ENCODE measurements at places on chromosomes 7 and 10.

DNA sequence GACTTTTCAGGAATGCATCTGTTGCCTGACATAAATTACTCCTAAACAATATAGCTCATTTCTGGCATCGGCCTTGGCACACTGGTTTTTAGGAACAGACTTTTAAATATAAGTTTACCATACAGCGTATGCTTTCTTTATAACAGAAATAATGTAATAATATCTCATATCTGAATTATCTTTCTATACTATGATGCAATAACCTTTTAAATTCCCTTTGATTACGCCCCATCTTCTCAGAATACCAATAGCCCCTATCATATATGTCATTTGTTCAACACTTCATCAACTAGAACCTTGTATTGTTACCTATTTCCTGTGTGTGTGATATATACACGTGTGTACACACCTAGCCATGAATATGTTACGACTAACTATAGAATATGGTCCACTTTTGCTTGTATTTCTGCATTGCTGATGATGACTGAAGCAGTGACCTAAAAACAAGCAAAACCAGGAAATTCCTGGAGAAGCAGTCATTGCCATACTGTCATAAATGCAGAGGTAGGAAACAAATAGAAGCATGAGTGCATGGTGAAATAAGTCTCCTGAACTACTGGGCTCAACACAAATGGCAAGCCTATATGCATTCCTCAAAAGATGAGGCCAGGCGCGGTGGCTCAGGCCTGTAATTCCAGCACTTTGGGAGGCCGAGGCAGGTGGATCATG lies 618.4 kb upstream of the NRP1 start:
- DNase-seq, result peak; percentile 34

GRCh38 chr10:43595739-43596298 lies 10.4 kb upstream of the ZNF485 start:
- no peak for DNase-seq

DNA sequence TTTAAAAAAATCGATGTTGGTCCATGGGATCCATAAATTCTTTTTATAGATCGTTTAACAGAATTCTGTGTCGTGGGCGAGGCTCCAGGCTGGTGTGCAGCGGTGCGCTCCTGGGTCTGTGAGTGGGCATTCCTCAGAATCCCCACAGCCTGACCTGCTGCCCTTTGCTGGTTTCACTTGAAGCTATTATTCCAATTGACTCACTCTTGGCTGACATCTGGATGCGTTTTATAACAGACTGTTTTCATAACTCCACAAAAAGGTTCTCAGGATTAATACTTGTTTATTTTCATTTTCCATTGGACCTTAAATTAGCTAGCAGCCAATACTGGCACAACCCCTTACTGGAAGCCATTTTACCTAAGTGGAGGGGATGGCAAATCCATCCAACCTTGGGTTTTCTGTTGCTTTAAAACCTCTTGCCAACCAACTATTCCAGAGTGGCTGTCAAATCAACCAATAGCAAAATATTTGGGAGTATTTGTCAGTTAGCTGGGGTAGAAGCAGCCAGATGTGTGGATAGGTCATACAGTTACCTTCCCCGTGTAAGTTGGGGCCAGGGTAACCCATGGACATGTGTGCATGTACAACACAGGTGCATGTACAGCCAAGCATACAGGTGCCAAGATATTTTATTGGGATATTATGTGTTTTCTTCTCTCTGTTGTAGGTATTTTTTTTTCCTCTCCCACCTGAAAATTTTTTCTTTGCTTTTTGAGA lies 160.7 kb upstream of the ZNF32 start:
- peak; percentile 95 for DNase-seq

GRCh38 chr10:104284846-104285245 lies 15.9 kb downstream of the GSTO2 start:
- no peak for DNase-seq

DNA sequence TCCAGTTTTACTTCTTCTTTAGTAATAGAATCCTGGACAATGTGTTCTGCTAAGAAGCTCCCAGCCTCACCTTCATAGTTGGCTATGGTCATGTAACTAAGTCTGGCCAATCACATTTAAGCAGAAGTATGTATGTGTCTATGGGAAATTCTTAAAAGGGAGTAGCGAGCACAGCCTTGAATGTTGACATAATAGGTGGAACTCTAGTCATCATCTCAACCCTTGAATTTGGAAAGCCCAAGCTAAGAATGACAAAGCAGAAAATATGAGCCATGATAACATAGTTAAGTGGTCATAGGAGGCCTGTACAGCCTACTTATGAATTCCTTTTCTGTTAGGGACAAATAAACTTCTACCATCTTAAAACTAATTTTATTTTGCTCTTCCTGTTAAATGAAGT lies 134.1 kb downstream of the MAGI2 start:
- DNase-seq, result no peak

GRCh38 chr10:48444861-48445841 lies 138.7 kb downstream of the MAPK8 start:
- DNase-seq, result no peak

- peak; percentile 88 for DNase-seq
Observed at GRCh38 chr7:38321515-38321944, 48.1 kb upstream of the TARP start.

- DNase-seq, result no peak
Observed at GRCh38 chr10:75779276-75779675, 347.9 kb downstream of the LRMDA start.

DNA sequence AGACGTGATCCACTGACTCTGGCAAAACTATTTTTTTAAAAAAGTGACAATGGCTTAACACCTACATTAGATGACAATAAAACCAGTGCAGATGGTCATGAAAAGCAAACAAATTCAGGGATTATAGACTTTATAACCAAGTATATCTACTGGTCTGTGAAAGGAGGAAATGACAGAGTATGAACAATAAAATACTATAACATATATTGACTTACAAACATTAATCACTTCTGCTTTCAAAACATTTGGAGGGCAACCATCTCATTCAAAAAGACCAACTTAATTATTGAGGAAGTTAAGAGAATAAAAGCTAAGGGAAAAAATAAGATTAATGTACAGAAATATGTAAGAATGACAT lies 34.8 kb downstream of the JMJD1C start:
- no peak for DNase-seq

- DNase-seq, result no peak
Observed at GRCh38 chr10:3737864-3738263, 47.1 kb downstream of the KLF6 start.

DNA sequence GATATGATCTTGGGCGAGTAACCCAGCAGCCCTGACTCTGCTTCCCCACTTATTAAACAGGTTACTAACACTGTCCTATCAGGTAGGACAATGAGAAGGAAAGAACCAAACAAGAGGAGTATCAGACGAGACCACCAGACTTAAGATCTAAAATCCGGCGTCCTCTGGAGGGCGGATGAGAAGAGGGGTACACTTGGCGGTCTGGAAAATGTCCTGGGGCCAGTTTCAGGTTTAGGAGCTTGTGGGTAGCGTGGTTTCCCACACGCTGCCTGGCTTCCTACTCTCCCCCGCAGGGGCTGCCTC lies 635 bp downstream of the ZNF32 start:
- DNase-seq, result peak; percentile 13

- no peak for DNase-seq
Observed at GRCh38 chr10:113627836-113628235, 36.0 kb downstream of the NRAP start.

DNA sequence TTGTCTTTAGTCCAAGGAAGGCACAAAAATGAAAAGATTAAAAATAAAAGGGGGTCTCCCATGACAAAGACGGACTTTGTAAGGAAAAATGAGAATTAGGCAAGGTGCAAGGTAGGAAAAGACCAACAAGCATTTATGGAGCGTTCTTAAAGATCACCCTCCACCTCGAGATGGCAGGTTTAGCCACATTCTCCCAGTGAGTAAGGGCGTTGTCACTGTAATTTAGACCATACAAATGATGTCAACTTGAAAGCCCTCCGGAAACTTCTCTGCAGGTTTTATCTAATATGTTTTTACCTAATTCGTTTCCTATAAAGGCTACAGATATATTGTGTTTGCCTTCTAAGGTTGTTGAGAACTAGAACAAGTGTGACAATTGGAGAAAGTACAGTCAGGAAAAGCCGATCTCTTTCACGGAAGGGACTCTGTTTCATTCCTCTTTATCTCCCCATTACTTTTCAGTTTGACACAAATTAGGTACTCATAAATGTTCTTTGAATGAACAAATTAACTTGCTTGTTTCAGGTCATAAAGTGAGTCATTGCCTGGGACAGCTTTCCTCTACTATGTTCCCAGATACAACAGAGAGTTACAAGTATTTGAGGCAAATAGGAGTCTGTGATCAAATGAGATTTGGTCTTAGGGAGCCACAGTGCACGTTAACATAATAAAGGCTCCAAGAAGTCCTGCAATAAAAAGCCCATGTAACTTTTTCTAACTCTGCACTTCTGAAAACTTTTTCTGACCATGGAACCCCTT lies 102.6 kb upstream of the HABP2 start:
- DNase-seq, result no peak

- DNase-seq, result no peak
Observed at GRCh38 chr10:132504501-132505272, 32.9 kb upstream of the INPP5A start.

GRCh38 chr7:42606193-42606905 lies 305.5 kb downstream of the C7orf25 start:
- peak; percentile 14 for DNase-seq

DNA sequence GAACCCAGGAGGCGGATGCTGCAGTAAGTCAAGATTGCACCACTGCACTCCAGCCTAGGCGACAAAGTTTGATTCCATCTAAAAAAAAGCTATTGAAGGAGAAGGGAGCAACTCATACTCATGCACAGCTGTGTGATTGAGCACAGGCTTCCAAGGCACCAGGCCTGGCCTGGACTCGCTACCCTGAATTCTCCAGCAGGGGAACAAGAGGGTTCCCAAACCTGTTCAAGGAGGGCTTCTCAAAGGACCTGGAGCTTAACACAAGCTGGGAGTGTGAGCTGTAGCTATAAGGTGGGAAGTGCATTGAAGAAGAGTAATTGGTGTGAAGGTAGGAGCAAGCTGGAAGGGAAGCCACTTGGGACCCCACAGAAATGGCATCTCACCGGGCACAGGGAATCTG lies 15.1 kb upstream of the DDIT4 start:
- no peak for DNase-seq

DNA sequence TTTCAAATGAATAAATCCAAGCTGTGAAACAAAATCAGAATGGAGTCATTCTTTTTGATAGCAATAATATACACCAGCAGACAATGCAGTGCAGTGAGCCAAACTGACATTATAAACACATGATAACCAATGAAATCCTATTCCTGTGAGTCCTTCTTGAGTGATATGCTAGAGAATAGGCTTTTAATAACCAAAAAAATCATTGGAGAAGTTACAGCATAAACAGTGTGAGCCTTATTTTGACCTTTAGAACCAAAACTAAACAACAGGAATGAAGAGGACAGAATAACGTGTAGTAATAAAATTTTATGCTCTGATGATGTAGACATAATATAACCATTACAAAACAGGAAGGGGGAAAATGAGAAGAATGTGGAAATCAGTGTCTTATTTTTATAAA lies 8.7 kb downstream of the HUS1 start:
- no peak for DNase-seq

- DNase-seq, result no peak
Observed at GRCh38 chr7:8117195-8117594, 144.8 kb downstream of the ICA1 start.
